Daoy (cell line): ENCODE measurements at places on chromosomes 4 and X.

- DNase-seq, result no peak
These were observed 65.2 kb upstream of the FAM47B start for GRCh38 chrX:34877436-34877835.

GRCh38 chr4:108445716-108446115 lies 174.7 kb upstream of the RPL34 start:
- DNase-seq, result no peak

GRCh38 chrX:16853537-16853936 lies 16.6 kb downstream of the RBBP7 start:
- no peak for DNase-seq

DNA sequence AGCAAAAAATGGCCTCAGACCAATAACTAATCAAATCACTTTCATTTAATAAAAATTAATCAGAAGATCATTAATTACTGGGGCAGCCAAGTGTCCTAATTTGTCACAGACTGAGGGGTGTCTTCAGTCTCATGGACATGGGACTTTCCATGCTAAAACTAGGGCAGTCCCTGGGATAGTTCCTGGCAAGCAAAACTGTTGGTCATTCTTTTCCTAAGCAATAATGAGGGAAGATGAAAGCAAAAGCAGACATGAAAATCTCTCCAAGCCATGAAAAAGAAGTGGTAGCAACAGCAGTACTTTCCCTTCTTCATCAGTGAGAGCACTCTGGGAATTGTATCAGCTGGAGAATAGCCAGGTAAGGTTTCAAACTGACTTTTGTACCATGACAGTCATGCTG lies 3.7 kb upstream of the ANTXR2 start:
- DNase-seq, result no peak
